Kidney epithelial cell (primary cell): ENCODE measurements at places on chromosomes 4 and X. TPM values are rescaled to one million over a fixed set of nuclear protein-coding genes. Genes with fewer than 3 reads are reported as not detected.

The HMX1 gene
- total RNA-seq: 0.48 TPM in 1 of 2 replicates, not detected in the other

The SOX3 gene
- total RNA-seq: not detected in 2 replicates

The CC2D2A gene
- 18.3 and 28.0 TPM in 2 replicates for total RNA-seq

The GABRA4 gene
- not detected in 2 replicates for total RNA-seq

GRCh38 chrX:49041744-49042580, 1.2 kb downstream of the TFE3 start:
- DNase-seq: no peak

DNA sequence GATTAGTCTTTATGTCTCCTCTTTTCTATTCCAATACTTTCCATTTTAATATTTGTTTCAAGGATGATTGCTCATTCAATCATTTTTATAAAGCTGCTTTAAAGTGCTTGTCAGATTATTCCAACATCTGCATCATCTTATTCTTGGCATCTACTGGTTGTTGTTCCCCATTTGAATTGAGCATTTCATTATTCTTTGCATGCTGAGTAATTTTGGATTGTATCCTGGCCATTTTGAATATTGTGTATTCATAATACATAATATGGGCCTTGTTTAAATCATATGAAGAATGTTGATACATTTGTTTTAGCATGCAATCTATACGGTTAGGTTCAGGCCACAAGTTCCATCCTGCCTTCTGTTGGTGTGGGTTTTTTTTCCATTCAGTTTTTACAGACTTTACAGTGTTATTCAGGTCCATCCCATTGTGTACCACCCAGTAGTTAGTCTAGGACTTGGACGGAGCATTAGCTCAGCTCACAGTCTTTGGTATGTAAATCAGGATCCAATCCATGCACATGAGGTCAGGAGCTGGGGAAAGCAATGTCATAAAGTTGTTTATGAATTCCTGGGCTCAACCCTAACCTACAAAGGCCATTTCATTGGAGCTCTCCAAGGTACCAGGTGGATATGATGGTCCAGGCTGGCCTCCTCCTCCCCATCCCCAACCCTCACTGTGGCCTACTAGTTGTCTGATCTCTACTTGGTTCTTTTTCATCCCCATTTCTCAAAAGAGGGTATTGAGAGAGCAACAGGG, 20.3 kb downstream of the RGN start:
- no peak for DNase-seq

DNA sequence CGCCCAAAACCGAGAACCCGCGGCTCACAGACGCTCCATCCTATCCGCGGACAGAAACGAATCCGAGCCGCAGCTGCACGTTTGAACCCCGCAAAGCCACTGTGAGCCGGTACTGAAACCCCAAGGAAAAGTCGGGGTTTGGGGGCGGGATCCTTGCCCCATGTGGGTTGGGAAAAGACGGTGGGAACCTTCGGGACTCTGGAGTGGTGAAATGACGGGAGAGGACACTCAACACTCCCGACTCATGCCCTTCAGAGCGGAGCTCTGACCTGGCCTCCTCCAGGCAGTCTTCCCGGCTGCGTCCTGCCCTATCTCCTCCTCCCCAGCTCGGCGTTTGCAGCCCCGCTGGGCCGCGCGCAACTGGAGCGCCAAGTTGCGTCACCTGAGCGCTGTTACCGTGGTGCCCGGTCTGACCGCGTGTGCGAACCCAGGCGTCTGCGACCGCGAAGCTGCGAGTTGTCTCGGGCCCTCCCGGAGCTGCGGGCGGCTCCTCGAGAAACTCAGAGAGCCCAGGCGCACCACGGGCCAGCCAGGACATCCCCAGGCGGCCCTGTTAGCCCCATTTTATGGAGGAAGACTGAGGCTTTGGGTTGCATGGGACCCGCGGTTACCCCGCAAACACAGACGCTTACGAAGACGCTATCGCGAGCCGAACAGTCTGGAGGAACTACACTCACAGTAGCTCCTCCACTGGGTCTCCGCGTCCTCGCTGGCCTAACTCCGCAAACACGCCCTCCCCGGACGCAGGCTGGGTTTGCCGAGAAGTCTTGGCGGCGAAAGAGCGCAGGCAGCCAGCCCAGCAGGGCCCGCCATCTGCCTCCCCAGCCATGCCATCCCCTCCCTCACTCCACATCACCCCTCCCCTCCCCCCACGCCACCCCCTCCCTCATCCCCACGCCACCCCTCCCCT, 20.3 kb upstream of the HMX1 start:
- no peak for DNase-seq

GRCh38 chrX:115952417-115953092, 218.0 kb upstream of the AGTR2 start:
- DNase-seq: no peak

GRCh38 chrX:134963041-134963440, 27.8 kb upstream of the SMIM10 start:
- no peak for DNase-seq

- DNase-seq: no peak
Measured at GRCh38 chr4:147284256-147284835, 196.6 kb upstream of the EDNRA start.

- DNase-seq: no peak
Measured at GRCh38 chr4:151430740-151431457, 21.9 kb downstream of the FHIP1A start.

DNA sequence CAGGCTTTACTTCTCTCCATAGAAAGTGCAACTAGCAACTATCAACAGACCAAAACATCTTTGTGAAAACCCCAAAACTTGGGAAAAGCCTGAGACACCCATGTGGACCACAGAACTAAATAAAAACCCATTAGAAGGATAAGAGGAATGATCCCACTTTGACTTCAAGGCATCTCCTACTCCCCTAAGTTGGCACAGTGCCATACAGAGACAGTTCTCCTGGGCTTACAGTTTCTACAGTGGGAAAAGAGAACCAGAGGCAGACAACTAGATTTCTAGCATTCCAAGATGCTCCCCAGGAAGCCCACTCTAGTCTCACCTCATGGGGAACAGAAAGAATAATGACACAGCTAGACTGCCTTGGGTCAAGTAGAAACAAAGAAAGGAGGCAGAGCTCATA, 20.4 kb downstream of the TMLHE start:
- DNase-seq: no peak

GRCh38 chrX:68732906-68733493, 85.5 kb downstream of the STARD8 start:
- DNase-seq: no peak

GRCh38 chrX:32267796-32268195, 943.6 kb downstream of the DMD start:
- no peak for DNase-seq

DNA sequence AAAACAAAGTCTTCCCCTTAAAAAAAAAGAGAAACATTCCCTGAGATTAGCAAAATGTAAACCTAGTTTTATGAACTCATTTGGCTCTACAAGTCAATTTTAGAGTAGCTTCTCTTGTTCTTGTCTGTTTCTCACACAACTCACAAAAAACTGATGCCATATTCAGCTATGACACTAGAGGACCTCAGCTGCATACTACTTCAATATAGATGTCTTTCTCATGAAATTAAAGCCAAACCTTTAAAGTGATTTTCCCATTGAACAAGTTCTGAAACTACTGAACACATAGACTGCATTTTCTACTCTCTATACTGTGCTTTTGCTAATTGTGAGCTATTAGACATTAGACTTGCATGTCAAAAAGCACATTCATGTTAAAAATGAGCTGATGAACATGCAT, 49.8 kb downstream of the TBCK start:
- DNase-seq: no peak

DNA sequence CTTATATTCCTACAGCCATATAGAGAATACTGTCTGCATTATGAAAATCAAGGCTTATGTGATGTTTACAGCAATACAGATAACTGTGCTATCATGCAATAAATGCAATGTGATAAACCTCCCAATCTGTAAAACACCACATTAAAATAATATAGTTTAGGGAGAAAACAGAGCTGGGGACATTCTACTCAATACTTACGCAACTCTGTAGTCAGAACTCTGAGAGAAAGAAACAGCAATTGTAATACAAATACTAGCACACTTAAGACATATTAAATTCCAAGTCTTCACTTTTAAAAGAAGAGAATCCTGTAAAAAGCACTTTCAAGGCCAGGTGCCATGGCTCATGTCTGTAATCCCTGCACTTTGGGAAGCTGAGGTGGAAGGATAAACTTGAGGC, 61.4 kb downstream of the ANKRD17 start:
- no peak for DNase-seq

DNA sequence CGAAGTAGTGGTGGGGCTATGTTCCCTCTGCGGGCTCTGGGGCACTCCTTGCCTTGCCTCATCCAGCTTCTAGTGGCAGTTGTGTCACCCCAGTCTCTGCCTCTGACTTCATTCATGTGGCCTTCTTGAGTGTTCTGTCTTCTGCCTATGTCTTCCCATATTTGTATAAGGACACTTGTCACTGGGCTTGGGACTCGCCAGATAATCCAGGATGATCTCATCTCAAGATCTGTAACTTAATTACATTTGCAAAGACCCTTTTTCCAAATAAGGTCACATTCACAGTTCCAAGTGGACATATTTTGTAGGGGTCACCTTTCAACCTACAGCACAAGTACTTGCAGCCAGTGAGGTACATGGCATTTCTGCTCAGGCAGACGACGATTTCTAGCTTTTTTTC, 30.3 kb upstream of the CLDN24 start:
- no peak for DNase-seq

GRCh38 chr4:21744046-21744445, 204.5 kb downstream of the KCNIP4 start:
- DNase-seq: no peak

- DNase-seq: no peak
Measured at GRCh38 chr4:80710748-80711451, 319.6 kb upstream of the BMP3 start.

DNA sequence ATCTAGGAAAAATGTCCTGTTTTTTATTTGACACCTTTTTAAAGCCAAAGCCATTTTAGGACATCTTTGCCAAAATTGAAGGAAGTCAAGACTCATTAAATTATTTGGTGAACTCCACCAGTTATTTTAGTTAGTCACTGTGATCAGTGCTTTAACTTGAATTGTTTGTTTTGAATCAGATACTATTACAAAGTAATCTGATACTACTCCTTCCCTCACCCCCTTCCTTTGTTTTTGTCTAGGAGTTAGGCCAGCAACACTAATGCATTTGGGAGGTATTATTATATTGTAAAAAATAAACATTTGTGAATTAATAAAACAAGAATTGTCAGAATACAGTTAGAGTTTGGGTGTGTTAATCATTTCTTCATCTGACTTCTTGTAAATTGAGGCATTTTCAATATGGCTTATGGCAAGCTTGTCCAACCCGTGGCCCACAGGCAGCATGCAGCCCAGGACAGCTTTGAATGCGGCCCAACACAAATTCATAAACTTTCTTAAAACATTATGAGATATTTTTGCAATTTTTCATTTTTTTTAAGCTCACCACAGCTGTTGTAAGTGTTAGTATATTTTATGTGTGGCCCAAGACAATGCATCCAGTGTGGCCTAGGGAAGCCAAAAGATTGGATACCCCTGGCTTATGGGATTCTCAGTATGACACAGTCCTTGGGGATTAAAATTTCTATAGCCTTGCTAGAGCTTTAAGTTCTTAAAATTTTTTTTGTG, 182.2 kb downstream of the BMPR1B start:
- DNase-seq: no peak

DNA sequence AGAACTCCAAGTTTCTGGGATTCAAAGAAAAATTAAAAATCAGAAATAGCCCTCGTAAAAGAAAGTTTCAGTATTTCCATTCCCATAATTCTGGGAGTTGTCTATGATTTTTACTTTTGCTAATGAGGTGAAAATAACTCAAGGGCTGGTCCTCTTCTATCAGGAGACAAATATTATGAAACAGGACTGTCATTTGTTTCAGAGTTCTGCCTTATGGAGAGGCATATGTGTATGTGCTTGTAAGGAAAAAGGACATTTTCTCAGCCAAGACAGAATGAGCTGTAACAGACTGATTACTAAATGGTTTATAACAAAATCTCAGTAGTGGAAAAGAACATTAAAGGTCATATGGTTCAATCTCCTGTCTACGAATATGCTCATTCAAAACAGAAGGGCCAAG, 59.0 kb upstream of the TAB3 start:
- DNase-seq: no peak
